ENCODE measurements at places on chromosomes 4 and X. TPM values are rescaled to one million over a fixed set of nuclear protein-coding genes. Genes with fewer than 3 reads are reported as not detected.
A peak's percentile ranks its signal among the peaks of the same experiment; 100 is the strongest.

GRCh38 chr4:169933531-169933930 is 92.7 kb downstream of the MFAP3L start:
- H3K27me3 ChIP-seq, result no peaks in the 10 kb centered on the region
- no peaks in the 10 kb centered on the region for H3K36me3 ChIP-seq
- no peak for DNase-seq
- no peak overlapping the region for H3K4me3 ChIP-seq

The PCDH7 gene
- 1.3 TPM for total RNA-seq

DNA sequence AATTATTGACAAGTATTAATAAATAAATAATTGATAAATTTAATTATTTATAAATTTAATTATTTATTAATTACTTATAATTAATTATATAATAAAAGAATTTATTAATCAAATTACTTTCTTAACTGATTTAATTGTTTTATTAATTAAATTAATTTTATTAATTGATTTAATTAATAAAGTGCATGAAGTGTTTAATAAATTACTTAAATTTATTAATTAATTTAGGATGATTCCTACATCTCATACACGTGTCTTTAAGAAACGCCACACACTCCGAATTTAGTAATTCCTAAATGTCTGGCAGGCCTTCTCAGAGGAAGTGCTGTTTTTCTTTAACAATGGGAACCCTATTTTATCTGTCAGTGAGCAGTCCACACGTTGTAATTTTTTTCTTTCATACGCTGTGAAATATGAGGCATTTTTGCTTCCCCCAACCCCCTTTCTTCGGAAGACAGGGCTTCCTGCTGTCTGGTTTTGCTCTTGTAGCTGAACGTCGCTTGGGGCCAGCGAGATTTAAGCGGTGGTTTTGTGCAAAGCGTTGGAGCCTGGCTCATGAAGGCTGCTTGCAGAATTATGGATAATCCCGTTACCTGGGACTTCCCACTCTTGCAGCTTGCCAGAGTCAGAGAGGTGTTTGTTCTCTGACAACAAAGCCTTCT is 46.8 kb downstream of the CRLF2 start:
- H3K27me3 ChIP-seq, result no peaks in the 10 kb centered on the region
- H3K4me3 ChIP-seq, result no peak overlapping the region
- no peak overlapping the region for H3K27ac ChIP-seq
- no peak for DNase-seq
- H3K36me3 ChIP-seq, result no peaks in the 10 kb centered on the region

GRCh38 chr4:130214268-130214667 is 1118.3 kb downstream of the C4orf33 start:
- H3K4me3 ChIP-seq, result no peak overlapping the region
- H3K27ac ChIP-seq, result no peak overlapping the region
- H3K27me3 ChIP-seq, result no peaks in the 10 kb centered on the region
- no peaks in the 10 kb centered on the region for H3K4me1 ChIP-seq
- DNase-seq, result no peak

The AR gene
- total RNA-seq, result 2.8 TPM

The ADAM29 gene
- total RNA-seq, result not detected

- no peaks in the 10 kb centered on the region for H3K36me3 ChIP-seq
- H3K27ac ChIP-seq, result no peak overlapping the region
- no peaks in the 10 kb centered on the region for H3K4me1 ChIP-seq
- H3K4me3 ChIP-seq, result no peak overlapping the region
These were observed 8.8 kb upstream of the TLL1 start for GRCh38 chr4:165864271-165864670.

- no peak overlapping the region for H3K27ac ChIP-seq
- no peaks in the 10 kb centered on the region for H3K27me3 ChIP-seq
- H3K4me1 ChIP-seq, result no peaks in the 10 kb centered on the region
- no peak overlapping the region for H3K4me3 ChIP-seq
- no peak for DNase-seq
These were observed 51.4 kb upstream of the GUCY1A1 start for GRCh38 chr4:155615081-155615887.

The C4orf50 gene
- total RNA-seq, result 0.17 TPM

DNA sequence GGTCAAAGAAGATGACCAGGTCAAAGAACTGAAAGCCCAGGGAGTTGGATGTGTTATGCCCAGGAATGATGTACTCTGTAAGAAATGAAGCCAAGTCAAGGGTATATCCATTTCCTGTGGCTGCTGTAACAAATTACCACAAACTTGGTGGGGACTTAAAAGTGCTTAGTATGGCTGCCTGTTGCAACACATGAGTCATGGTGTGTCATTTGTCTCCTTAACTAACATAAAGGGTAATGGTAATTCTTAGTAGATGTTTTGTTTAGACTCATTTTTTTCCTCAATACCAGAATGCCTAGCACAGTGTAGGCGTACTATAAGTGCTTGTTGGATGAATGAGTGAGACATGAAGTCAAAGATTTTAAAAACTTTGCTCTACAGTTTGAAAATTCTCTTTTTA is 45.7 kb downstream of the SYTL5 start:
- no peaks in the 10 kb centered on the region for H3K36me3 ChIP-seq
- no peaks in the 10 kb centered on the region for H3K27me3 ChIP-seq
- H3K4me3 ChIP-seq, result no peak overlapping the region
- DNase-seq, result no peak
- H3K4me1 ChIP-seq, result no peaks in the 10 kb centered on the region

The NUP62CL gene
- total RNA-seq, result 4.2 TPM

The PSAPL1 gene
- not detected for total RNA-seq

The PWWP3B gene
- total RNA-seq, result 1.8 TPM

GRCh38 chr4:155822572-155822971 is 43.5 kb downstream of the ASIC5 start:
- no peaks in the 10 kb centered on the region for H3K27me3 ChIP-seq
- no peaks in the 10 kb centered on the region for H3K36me3 ChIP-seq
- no peak overlapping the region for H3K4me3 ChIP-seq
- no peak overlapping the region for H3K27ac ChIP-seq
- DNase-seq, result no peak
- peaks cover 7% of the 10 kb centered on the region for H3K4me1 ChIP-seq

DNA sequence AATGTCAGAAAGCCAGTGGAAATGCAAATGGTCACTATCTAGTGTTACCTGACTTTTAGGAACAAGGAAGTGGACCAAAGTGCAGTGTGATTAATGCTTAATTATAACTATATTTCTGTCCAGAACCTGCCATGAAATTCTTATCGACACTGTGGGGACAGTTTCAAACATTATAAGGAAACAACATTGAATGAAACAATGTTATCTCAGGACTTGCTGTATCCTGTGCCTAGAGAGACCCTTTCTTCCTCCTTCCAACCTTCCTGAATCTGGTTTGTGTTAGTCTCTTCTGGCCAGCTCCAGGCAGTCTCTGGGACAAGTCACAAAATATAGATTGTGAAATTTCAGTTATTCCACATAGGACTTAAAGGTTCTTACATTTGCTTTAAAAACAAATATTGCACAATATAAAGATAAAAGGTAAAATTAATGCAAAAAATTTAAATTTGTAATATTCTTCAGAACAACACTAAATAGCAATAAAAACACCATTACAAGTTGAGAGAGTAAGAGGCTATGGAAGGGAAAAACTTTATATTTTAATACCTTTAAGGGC is 203.4 kb downstream of the ZNF674 start:
- DNase-seq, result no peak
- no peak overlapping the region for H3K27ac ChIP-seq
- H3K4me1 ChIP-seq, result no peaks in the 10 kb centered on the region
- H3K36me3 ChIP-seq, result no peaks in the 10 kb centered on the region
- H3K27me3 ChIP-seq, result no peaks in the 10 kb centered on the region

DNA sequence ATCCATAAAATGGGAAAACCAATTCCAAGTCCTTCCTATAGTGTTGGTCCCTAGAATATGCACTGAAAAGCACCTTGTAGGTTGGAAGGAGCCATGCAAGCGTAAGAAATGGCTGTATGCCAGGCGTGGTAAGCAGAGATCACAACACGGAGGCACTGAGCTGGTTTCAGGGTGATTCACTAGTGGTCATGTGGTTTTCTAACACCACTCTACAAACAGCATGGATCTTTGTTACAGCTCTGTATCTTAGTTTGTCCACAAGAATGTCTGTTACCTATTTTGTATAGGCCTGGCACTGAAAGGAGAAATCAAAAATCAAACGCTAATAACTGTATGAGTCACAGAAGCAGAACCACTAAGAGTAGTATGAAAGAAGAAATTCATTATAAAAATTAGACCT is 71.9 kb downstream of the MAGEB17 start:
- no peak for DNase-seq
- no peaks in the 10 kb centered on the region for H3K36me3 ChIP-seq
- H3K27me3 ChIP-seq, result no peaks in the 10 kb centered on the region
- no peak overlapping the region for H3K27ac ChIP-seq
- no peak overlapping the region for H3K4me3 ChIP-seq

DNA sequence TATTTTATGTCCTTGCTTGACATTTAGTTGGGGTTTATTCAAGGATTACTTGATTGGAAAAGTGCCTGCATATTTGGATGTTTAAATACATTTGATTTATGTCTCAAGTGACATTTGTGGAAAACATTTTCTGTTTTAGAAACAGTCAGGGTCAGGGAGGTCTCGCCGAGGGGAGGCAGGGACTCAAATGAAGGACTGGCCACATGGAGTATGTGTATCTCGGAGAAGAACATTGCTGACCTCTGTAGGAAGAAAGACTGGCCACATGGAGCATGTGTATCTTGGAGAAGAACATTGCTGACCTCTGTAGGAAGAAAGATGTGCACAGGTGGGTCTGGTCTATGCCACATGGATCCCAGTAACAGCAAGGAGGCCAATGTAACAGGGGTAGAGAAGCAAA is 233.6 kb downstream of the TRIML1 start:
- DNase-seq, result no peak
- H3K4me3 ChIP-seq, result no peak overlapping the region
- no peaks in the 10 kb centered on the region for H3K4me1 ChIP-seq
- no peaks in the 10 kb centered on the region for H3K36me3 ChIP-seq
- peaks cover 2% of the 10 kb centered on the region for H3K27me3 ChIP-seq

The SRPX2 gene
- total RNA-seq, result 7.8 TPM

GRCh38 chrX:22686138-22686541 is 313.6 kb upstream of the DDX53 start:
- no peaks in the 10 kb centered on the region for H3K27me3 ChIP-seq
- no peak overlapping the region for H3K27ac ChIP-seq
- no peaks in the 10 kb centered on the region for H3K36me3 ChIP-seq
- H3K4me1 ChIP-seq, result no peaks in the 10 kb centered on the region
- DNase-seq, result no peak
- no peak overlapping the region for H3K4me3 ChIP-seq

The SYN1 gene
- 0.09 TPM for total RNA-seq

DNA sequence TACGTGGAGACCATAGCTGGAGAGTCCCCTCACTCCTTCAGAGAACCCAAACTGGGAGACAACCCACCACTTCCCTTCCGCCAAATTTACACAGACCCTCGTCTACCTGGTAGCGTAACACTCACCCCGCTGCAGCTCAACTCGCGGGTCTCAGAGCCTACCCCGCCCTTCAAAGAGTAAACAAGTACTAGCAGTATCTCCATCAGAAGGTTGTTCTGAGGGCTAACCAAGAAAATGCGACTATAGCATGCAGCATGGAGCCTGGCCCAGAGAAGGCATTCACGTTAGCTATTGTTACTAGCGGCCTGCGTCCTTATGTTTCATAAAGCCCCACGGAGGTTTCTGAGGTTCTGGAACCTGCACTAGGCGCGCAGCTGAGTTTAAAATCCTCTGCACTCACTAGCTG is 531 bp upstream of the MANBA start:
- H3K4me1 ChIP-seq, result peaks cover 3% of the 10 kb centered on the region
- no peaks in the 10 kb centered on the region for H3K36me3 ChIP-seq
- no peaks in the 10 kb centered on the region for H3K27me3 ChIP-seq
- H3K4me3 ChIP-seq, result peak overlapping the region; percentile 75
- no peak for DNase-seq

DNA sequence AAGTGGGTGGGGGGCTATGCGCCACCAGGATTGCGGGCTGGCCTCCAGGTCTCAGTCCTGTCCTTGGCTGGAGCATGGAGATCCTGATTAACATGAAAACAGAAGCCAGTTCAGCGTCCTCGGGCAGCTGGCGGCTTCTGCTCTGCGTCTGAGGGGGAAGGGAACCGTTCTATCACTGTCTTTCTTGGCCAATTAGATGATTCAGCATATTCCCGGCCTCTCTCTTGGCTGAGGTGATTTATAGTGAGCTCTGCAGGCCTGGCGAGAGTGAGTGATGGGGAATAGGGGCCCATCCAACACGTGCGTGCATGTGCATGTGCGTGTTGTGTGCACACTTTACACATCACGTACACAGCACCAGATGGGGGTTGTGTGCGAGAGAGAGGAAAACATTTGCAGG is 145.8 kb upstream of the ATP6AP2 start:
- no peaks in the 10 kb centered on the region for H3K36me3 ChIP-seq
- no peak for DNase-seq
- no peak overlapping the region for H3K4me3 ChIP-seq
- no peaks in the 10 kb centered on the region for H3K4me1 ChIP-seq

DNA sequence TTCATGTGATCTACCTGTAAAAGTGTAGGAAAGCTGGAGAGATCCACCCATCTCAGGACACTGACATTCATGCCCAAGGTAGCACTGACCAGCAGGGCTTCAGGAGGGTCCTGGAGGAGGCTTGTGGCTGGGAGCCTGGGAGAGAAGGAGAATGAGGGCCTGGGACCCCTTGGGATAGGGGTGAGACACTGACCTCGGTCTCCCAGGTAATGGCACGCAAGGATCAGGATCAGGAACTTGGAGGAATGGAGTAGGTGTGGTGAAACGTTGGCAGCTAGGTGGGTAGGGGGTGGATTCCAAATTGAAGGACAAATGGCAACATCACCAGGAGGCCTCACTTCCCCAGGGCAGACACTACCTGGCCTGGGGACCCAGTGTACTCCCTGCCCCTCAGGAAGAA is 12.4 kb upstream of the RGS12 start:
- no peaks in the 10 kb centered on the region for H3K27me3 ChIP-seq
- no peaks in the 10 kb centered on the region for H3K36me3 ChIP-seq
- no peak overlapping the region for H3K27ac ChIP-seq
- no peak for DNase-seq

GRCh38 chr4:15695240-15695699 is 7.6 kb upstream of the BST1 start:
- H3K4me1 ChIP-seq, result peaks cover 10% of the 10 kb centered on the region
- H3K36me3 ChIP-seq, result no peaks in the 10 kb centered on the region
- no peak overlapping the region for H3K4me3 ChIP-seq
- no peaks in the 10 kb centered on the region for H3K27me3 ChIP-seq

DNA sequence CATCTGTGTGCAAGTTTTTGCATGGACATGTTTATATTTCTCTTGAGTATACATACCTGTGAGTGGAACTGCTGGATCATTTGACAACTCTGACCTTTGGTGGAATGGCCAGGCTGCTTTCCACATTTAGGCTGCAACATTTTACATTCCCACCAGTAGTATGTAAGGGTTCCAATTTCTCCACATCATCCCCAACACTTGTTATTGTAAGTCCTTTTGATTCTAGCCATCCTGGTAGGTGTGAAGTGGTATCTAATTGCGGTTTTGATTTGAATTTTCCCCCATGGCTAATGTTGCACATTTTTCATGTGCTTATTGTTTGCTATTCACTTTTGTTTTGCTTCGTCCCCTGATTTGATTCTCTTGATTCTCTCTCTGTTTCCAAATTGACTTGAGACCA is 16.4 kb downstream of the DLG3 start:
- H3K36me3 ChIP-seq, result no peaks in the 10 kb centered on the region
- no peak overlapping the region for H3K4me3 ChIP-seq
- H3K4me1 ChIP-seq, result no peaks in the 10 kb centered on the region
- no peaks in the 10 kb centered on the region for H3K27me3 ChIP-seq
- no peak overlapping the region for H3K27ac ChIP-seq
